IPS DF 19.7 (cell line): ENCODE measurements at places on chromosomes 5 and 9.

DNA sequence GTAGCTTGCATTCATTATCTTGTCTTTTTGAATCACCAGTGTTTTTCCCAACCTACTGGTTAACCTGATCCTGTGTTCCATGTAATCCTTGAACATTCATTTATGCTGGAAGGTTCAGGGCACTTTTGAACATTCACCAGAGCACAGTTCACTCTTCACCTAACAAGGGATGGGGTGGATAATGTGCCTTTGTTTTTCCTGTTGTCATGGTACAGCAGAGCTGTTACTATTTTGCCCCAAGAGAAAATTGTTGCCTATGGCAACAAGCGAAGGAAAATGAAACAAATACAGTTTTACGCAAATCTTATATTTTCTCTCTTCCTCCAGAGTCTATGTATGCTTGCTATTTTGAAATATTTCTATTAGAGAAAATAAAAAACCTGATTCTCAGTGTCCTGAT, 60.3 kb upstream of the RIOK2 start:
- DNase-seq, result no peak

DNA sequence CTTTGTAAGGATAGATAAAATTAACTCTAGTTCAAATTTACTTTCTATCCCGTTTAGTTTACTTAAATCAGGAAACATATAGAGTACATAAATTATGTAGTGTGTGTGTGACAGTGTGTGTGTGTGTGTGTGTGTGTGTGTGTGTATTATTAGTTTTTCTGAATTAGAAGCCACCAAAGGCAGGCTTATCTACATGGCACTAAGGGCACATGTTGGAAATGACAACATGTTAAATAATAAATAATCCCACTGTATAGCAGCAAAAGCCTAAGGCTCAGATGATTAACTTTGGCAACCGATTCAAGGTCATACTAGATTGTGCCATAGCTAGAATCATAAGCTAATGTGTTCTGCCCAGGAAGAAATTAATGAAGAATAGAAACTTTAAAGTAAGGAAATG, 54.6 kb downstream of the MEGF9 start:
- DNase-seq, result no peak

DNA sequence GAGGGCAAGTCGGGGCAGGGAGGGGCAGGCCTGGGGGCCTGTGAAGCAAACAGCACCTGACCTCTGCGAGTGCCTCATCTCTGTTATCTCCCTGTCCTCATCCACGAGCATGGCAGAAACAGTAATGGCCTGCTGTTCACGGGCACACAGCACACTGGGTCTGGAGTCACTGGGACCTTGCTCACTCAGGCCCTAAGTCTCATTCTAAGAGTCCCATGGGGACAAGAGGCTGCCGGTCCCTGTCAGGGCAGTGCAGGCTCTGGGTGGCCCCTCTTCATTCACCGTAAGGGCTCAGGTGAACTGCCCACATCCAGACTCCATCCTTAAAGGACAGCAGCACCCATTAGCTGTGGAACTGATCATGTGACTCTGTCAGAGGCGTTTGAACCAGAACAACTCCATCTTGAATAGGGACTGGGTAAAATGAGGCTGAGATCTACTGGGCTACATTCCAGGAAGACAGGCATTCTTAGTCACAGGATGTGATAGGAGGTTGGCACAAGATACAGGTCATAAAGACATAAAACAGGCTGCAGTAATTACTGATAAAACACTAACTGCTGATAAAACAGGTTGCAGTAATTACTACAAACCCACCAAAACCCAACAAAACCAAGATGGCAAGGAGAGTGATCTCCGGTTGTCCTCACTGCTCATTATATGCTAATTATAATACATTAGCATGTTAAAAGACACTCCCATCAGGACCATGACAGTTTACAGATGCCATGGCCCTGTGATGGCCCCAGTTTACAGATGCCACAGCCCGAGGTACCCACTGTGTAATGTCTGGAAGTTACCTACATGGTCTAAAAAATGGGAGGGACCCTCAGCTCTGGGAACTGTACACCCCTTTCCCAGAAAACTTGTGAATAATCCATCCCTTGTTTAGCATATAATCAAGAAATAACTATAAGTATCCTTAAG, 28.7 kb downstream of the BICD2 start:
- DNase-seq, result no peak

- no peak for DNase-seq
Observed at GRCh38 chr9:94839398-94839797, 112.9 kb downstream of the AOPEP start.

- DNase-seq, result no peak
Observed at GRCh38 chr9:110825950-110826349, 157.4 kb downstream of the MUSK start.

DNA sequence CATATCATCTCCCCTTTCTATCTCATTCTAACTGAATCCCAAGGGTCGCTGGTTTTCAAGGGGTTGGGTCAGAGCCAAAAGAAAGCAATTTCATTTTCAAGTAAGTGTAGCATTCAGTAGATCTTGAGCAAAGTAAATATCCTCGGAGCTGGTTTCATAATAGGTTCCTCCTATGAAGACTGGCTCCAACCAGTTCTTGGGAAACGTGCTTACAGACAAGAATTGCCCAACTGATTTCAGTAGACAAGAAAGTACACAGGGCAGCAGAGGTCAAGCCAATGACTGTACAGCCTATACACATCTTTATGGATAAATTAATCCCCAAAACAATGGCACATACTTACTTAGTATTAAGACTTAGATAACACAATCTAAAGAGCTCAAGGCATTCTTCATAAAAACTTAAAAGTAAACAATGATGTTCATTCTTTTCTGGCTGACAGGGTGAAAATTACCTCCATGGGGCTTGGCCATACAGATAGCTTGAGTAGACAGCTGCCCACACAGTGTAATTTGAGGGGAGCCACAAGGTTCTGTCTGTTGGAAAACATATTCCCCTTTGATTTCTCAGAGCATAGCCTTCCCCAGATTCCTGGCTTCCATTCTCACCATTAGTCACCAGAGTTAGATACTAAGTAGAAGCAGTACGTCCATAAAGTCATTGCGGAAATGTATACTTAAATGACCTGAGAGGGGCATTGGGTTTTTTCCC, 163.9 kb downstream of the ARRDC3 start:
- no peak for DNase-seq

GRCh38 chr5:78929833-78930232, 55.3 kb downstream of the ARSB start:
- DNase-seq, result no peak

GRCh38 chr5:115484368-115484767, 60.2 kb downstream of the FEM1C start:
- DNase-seq, result no peak

DNA sequence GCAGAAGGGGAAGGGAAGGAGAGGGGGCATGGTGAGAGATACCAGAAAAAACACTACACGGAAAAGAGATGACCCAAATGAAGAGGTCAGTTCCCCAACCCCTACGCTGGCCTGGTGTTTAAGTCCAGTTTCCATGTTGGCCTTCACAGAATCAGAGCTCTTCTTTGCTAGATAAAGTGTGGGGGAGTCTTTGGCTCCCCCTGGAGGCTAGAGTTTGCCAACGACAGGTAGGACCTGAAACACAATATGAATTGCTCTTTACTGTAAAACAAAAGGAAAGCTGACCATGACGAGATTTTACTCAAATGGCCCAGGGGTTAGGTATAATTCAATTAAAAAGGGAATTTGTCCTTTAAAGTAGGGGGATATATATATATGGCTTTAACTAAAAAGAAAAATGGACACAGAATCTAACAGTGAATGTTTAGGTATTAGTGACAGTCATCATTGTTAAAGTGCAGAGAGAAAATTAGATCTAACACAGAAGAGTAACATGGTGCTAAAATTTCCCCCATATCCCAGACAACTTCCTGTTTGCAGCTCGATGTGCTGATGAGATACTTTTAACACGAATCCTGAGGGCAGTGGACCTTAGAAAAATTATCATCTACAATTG, 92.0 kb downstream of the SV2C start:
- DNase-seq, result peak; percentile 17

GRCh38 chr5:153390569-153390968, 99.9 kb upstream of the GRIA1 start:
- no peak for DNase-seq

DNA sequence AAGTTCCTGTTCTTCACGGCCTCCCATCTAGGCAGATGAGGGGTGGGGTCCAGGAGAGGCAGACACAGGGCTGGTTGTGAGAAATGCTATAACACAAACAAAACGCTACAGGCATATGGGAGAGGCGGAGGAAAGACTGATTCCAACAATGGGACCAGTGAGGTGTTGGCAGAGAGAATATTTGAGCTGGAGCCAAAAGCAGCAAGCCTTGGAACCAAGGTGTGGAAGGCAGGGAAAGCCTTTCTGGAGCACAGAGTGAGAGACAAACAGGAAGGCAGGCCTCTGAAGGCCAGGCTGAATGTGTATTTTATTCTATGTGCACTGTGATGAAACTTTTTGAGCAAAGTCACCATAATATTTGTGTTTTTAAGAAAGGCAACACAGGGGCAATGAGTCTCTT, 2.9 kb downstream of the ATPSCKMT start:
- no peak for DNase-seq

GRCh38 chr9:128214571-128215490, 11.7 kb downstream of the DNM1 start:
- no peak for DNase-seq

DNA sequence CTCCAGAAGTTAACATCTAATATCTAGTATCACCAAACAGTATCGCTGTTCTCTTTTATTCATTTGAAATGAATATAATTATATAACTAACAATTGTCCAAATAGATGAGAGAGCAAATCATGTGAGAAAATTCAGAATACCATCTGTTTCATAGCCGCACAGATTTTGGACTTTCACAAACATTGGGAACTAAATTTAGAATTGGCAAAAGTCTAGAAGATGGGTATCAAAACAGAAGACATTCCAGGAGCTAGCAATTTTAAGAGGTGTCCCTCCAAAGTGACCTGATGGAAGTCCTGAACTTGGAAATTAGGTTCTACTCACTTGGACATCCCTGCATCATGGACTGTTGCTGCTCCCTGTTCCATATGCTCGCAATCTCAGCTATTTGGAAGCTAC, 57.0 kb upstream of the FSD1L start:
- no peak for DNase-seq

DNA sequence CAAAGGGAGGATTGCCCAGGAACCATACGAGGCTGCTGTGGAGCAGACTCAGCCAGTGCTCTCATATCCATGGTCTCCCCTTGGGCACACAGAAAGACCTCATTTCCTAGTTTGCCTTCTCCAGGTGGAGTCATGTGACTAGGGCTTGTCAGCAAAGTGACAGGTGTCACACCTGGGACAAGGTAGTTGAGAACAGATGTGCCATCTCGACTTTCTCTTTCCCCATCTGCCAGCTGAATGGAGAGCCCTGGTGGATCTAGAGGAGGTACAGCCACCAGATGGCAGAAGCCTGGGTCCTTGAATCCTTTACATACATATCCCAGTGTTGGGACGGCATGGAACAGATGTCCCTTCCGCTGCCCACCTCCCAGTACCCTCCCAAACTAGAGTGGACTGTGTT, 42.9 kb upstream of the ALDOB start:
- no peak for DNase-seq

GRCh38 chr9:10661994-10662393, 49.2 kb upstream of the PTPRD start:
- DNase-seq, result no peak

DNA sequence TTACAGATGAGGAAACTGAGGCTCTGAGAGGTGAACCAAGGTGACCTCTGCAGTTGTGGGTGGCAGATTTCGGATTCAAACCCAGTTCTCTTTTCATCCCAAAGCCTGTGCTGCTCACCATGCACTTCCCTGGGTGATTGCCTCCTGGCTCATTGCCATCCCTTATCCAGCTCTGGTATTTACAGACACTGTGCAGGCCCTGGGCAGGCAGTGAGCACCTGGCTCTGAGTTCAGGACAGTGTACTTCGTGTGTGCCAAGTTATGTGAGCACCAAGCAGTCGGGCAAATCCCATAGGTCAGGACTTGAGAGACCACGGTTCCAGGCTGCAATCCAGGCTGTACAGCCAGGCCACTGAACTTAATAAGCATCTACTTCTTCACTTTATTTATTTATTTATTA, 1.4 kb downstream of the LRSAM1 start:
- no peak for DNase-seq

DNA sequence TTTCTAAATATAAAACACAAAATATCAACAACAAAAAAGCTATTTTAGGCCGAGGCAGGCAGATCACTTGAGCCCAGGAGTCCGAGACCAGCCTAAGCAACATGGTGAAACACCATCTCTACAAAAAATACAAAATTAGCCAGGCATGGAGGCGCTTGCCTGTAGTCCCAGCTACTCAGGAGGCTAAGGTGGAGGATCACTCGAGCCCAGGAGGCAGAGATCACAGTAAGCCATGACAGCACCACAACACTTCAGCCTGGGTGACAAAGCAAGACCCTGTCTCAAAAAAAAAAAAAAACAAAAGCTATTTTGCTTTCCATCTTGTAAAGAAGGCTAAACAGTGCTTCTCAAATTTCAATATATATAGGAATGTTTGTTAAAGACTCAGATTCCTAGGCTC, 11.3 kb downstream of the C5orf15 start:
- no peak for DNase-seq

GRCh38 chr9:36874921-36875320, 159.1 kb downstream of the PAX5 start:
- DNase-seq, result no peak

DNA sequence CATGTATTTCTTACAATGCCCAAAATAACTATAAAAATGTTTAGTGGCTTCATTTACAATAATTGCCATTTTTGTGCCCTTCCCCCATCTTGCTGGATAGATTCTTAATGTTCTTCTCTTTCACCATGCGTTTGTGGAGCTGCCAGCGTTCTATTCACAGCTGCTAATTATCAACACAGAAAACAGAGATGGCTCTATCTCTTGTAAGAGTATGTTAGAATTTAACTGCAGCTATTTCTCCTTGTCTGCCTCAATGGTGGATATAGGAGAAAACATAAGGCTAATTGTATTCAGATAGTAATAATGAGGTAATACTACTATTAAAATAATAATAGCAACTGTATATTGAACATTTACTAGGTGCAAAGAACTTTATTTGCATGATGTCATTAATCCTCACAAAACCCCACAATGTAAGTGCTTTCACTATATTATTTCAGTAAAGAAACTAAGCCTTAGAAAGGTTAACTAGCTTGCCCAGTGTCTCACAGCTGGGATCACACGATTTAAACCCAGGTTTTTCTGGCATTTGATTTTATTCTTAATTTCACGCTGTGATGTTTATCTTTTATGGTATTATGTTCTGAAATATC, 50.1 kb downstream of the JAKMIP2 start:
- DNase-seq, result no peak

DNA sequence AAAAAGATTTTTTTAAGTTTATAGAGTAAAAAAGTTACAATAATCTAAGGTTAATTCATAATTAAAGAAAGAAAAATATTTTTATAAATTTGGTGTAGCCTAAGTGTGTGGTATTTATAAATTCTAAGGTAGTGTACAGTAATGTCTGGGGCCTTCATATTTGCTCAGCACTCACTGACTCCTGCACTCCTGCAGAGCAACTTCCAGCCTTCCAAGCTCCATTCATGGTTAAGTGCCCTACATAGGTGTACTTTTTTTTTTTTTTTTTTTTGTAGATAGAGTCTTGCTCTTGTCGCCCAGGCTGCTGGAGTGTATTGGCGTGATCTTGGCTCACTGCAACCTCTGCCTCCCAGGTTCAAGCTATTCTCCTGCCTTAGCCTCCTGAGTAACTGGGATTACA, 10.1 kb downstream of the ACOT12 start:
- DNase-seq, result no peak

GRCh38 chr9:115553060-115553773, 435.3 kb upstream of the TNC start:
- peak; percentile 5 for DNase-seq

- DNase-seq, result no peak
Observed at GRCh38 chr5:125140855-125141254, 394.4 kb upstream of the ZNF608 start.
